Head of caudate nucleus (tissue), 42 donors: ENCODE measurements at places on chromosomes 13 and 19.

- DNase-seq, result no peak
Measured at GRCh38 chr19:50003254-50003788, 21.9 kb downstream of the VRK3 start.

DNA sequence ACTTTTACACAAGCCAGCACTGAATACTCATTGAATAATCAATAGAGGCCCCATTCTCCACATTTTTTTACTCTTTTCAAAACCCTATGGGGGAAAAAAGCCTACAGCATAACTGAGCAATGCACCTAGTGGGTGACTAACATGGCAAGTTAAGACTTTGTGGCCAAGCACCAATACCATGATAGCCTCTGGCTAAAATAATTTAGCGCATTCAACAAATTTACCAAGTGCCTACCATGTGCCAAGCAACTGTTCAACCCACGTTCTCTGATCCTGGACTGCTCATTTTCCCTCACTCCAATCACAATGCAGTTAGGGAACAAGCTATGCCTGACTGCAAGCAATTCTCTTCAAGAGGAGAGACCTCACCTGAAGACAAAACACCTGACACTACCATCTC, 3.0 kb downstream of the ANKRD10 start:
- no peak for DNase-seq

DNA sequence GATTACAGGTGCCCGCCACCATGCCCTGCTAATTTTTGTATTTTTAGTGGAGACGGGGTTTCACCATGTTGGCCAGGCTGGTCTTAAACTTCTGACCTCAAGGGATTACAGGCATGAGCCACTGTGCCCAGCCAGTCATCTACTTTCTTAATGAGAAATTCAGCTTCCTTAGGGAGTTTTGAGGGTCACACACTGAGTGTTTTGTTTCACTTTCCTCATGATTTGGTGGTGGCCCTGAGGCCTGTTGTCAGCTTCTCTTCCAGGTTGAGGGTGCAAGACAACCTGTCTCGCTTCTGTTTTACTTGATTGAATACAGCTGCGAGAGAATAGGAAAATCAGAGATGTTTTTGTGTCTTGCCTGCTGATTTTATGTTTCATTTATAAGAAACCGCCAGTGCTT, 9.9 kb downstream of the FRY start:
- DNase-seq, result no peak

DNA sequence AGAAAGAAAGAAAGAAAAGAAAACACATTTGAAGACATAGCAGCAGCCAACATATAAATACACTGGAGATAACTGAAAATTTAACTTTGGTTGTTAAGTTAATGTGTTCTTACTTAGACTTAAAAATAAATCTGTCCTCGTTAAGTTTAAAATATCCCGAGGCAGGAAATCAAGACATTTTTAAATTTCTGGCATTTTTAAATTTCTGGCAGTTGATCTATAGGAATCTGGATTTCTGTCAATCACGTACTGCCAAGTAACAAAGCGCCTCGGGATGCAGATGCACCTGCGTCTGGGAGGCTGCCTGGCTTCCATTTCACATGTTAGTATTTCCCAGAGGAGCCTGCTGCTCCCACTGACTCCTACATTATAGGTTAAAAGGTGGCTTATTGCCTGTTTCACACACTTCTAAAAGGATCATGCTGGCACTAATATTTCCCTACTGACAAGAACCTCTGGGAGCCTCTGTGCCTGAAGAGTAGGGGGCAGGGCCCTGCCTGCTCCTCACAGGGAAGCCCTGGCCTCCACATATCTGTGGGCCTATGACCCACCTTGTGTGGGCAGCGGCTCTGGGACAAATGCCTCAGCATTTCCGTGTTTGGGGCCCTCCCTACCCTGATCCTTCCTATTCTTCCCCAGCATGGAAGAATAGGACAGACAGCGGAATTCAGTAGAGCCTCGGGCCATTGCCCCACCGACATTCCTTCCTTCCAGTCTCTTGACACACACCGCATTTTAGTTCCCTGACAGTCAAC, 62.8 kb upstream of the ATP12A start:
- no peak for DNase-seq

DNA sequence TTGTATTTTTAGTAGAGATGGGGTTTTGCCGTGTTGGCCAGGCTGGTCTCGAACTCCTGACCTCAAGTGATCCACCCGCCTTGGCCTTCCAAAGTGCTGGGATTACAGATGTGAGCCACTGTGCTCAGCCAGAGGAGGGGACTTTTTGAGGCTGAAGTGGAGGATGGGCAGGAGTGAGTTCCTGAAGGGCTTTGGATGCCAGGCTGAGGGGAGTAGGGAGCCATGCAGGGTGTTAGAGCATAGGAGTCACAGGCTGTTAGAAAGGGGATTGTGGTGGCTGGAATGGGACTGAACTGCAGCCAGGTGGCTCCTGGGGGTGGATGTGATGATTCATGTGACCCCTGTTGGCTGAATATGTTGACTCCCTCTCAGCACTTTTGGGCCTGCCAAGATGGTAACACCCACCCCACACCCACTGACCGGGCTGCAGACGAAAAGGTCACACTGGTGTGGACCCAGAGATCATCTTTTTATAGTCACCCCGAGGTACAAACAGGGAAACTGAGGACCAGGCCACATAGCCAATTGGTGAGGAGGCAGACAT, 11.2 kb downstream of the CYP4F22 start:
- DNase-seq, result no peak

GRCh38 chr13:112843392-112844111, 125.5 kb upstream of the MCF2L start:
- peak; percentile 6 for DNase-seq

DNA sequence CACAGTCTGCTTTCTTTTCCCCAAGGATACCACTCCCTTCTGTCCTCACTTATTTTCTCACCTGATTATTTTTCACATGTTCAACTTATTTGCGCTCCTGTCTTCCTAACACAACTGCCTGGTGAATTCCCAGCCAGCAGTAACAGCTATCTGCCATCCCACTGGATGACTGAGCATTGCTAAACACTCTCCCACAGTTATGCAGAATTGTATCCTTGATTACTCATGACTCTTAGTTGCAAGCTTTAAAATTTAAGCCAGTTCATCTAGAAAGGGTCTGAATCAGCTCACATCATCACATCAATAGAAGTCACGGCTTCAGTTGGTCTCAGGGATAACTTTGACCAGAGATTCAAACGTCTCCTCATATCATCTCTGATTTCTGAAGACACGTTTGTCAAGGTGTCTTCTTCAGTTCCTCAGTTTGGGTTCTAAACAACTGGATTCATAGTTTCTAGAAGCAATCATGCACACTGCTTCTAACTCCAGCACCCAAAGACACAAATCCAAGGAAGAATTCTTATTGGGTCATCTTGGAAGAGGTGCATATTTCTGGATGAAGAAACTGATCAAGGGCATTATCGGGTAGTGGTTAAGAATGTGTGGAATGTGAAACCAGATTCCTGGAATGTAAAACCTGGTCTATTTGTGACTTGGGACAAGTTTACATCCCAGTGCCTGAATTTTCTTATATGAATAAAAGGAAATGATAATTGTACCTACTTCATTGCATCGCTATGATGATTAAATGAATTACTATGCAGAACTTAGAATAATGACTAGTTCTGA, 13.9 kb upstream of the DACH1 start:
- DNase-seq, result no peak

DNA sequence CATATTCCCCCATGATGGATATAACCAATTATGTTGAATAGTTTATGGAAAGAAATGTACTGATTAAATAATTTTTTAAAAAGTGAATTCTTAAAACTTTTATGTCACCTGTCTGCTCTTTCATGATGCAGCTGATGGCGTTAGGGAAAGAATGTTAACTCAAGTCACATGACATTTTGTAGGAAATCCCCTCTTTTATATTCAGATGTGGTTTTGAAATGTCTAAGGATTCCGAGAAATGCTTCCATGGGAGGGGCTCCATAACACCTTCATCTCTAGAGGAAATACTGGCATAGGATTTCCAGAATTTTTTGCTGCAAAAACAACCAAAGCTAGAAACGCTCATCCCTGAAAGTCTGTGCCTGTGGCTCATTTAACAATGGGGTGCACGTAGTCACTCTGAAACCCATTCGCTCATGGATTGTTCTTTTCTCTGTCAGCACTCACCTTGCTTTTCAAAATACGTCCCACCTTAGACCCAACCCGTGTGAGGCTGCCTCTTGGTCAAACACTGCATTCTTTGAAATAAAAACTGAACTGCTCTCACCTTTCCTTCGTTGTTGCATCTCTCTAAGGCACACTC, 288.9 kb downstream of the SHISA2 start:
- DNase-seq, result no peak

- no peak for DNase-seq
Measured at GRCh38 chr13:47959468-47960247, 41.4 kb downstream of the SUCLA2 start.

DNA sequence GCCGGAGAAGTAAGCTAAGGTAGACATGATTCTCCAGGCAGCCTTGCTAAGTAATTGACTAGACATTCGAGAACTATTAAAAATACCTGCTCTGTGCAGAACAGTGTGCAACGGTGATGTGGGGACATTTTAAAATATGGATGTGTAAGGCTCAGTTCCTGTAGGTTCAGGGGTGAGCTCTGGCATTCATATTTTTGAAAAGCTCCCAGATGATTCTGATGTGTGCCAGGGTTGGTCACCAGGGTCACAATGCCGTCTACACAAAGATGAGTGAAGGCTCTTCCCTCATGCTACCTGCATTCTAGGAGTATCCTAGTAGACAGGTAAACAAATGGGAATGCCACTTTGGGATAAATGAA, 702 bp upstream of the EPSTI1 start:
- DNase-seq, result no peak

- DNase-seq, result no peak
Measured at GRCh38 chr13:29073755-29074154, 253.6 kb downstream of the MTUS2 start.

- peak; percentile 22 for DNase-seq
Measured at GRCh38 chr13:30319655-30320054, 12.3 kb upstream of the KATNAL1 start.

- DNase-seq, result no peak
Measured at GRCh38 chr13:35256459-35257148, 219.9 kb downstream of the MAB21L1 start.

GRCh38 chr19:48819366-48819816, 8.6 kb upstream of the BCAT2 start:
- peak; percentile 55 for DNase-seq

DNA sequence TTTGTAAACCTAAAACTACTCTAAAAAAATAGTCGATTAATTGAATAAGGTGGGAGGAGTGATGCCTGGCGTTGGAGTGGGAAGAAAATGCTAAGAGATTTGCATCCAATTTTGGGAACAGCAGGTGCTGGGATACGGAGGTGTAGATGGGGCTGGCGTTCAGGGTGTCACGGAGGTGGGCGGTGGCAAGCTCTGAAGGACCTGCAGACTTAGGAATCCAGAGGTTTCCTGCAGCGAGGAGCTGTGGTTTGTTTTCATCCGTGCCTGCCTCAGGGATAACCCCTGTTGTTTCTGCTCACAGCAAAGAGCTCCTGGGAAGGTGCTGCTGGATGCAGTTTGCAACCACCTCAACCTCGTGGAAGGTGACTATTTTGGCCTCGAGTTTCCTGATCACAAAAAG, 166.4 kb upstream of the RNF113B start:
- DNase-seq, result peak; percentile 27

GRCh38 chr13:107562203-107562602, 653.1 kb downstream of the LIG4 start:
- DNase-seq, result no peak

DNA sequence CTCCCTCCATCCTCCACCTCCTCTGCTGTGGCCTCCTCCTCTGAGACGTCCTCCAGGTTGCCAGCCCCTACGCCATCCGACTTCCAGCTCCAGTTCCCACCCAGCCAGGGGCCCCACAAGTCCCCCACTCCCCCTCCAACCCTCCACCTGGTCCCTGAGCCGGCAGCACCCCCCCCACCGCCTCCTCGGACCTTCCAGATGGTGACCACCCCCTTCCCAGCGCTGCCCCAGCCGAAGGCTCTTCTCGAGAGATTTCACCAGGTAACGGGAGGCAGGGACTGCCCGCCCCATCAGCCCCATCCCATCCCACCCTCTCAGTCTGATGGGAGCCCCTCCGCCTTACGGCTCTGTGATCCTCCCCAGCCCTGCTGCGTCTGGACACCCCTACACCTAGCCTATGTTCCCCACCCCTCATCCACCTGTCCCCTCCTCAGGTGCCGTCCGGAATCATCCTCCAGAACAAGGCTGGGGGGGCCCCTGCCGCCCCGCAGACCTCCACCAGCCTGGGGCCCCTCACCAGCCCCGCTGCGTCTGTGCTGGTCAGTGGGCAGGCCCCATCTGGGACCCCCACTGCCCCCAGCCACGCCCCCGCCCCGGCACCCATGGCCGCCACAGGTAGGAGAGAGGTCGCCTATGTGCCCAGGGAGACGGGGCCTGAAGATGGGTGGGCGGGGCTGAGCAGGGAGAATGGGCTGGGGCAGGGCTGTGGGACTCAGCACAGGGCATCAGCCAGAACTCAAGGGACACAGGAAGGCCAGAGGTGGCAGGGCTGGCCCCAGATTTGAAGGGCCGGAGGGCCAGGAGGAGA, 18.6 kb upstream of the EHD2 start:
- no peak for DNase-seq

DNA sequence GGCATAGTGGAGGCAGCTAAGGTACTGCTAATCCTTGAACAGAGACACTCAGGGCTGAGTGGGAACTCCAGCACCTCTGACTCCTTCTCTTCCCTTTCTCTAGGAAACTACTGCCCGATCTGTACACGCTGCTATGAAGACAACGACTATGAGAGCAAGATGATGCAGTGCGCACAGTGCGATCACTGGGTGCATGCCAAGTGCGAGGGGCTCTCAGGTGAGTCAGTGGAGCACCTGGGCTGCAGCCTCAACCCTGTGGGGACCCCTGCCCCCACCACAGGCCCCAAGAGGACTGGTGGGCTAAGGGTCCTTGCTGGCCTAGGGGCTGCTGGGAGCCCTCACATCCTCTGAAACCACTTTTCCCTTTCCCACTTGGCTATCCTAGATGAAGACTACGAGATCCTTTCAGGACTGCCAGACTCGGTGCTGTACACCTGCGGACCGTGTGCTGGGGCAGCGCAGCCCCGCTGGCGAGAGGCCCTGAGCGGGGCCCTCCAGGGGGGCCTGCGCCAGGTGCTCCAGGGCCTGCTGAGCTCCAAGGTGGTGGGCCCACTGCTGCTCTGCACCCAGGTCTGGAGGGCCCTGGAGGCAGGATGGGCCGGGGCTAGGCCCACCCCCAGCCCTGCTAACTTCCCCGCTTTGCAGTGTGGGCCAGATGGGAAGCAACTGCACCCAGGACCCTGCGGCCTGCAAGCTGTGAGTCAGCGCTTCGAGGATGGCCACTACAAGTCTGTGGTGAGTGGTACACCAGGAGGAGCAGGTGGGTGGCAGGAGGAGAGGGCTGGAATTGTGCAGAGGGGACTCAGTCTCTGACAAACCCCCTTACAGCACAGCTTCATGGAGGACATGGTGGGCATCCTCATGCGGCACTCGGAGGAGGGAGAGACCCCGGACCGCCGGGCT, 9.5 kb downstream of the KMT2B start:
- DNase-seq, result no peak

- DNase-seq, result no peak
Measured at GRCh38 chr13:66556306-66556705, 673.8 kb downstream of the PCDH9 start.

GRCh38 chr13:33280923-33281322, 4.6 kb downstream of the STARD13 start:
- DNase-seq, result no peak

- no peak for DNase-seq
Measured at GRCh38 chr13:80469105-80469852, 128.4 kb upstream of the SPRY2 start.

- no peak for DNase-seq
Measured at GRCh38 chr13:77239312-77239711, 87.6 kb downstream of the MYCBP2 start.
